ENCODE measurements at places on chromosomes 3 and 15. TPM values are rescaled to one million over a fixed set of nuclear protein-coding genes. Genes with fewer than 3 reads are reported as not detected.
A peak's percentile ranks its signal among the peaks of the same experiment; 100 is the strongest.

DNA sequence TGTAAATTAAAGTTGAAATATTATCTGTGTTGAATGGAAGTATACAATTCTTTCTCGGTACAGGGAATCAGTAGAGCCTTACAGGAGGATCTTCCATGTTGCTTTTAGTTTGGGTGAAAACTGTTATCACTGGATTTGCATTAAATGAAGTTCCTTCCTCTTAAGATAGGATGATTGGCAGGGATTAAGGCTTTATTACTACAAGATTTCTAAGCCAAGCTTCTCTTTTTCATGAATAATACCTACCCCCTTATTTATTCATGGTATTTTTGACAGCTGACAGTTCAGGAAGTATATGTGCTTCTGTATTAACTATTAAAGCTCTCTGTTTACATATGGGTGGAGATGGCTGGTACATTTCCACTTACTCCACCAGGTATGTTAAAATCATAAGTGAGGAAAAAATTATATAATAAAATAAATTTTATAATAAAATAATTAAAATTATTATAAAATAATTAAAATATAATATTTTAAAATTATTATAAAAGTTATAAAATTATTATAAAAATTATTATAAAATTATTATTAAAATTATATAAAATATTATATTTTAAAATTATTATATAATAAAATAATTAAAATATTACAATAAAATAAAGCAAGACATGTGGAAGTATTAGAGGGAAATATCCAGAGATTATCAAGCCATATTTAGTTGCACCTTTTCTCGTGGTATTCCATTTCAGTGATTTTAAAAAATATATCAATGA lies 332.9 kb downstream of the ROBO2 start:
- no peak for DNase-seq

- DNase-seq, result no peak
Measured at GRCh38 chr3:194261581-194262063, 89.5 kb downstream of the CPN2 start.

DNA sequence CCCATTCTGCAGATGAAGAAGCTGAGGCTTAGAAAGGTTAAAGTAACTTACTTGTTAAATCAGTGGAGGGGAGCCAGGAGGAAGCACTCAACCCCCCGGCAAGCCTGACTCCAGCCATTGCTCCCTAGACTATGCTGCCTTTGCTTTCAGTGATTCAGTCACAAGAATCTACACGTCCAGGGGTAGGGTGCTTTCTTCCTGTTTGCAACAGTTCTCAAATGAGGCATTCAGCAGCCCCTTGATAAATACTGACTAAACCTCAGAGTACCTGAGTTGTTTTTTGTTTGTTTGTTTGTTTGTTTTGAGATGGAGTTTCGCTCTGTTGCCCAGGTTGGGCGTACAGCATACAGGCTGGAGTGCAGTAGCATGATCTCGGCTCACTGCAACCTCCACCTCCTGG lies 28.6 kb downstream of the MAGEF1 start:
- no peak for DNase-seq

PRSS50 gene
- total RNA-seq, result not detected

GRCh38 chr15:80699981-80700380 lies 4.9 kb downstream of the ABHD17C start:
- DNase-seq, result no peak

GRCh38 chr3:195450731-195451229 lies 8.0 kb upstream of the ACAP2 start:
- peak; percentile 53 for DNase-seq

- no peak for DNase-seq
Measured at GRCh38 chr3:152305075-152305474, 36.3 kb downstream of the MBNL1 start.

GRCh38 chr3:8629151-8630021 lies 15.2 kb downstream of the SSUH2 start:
- DNase-seq, result peak; percentile 97

GRCh38 chr3:67044295-67044694 lies 46.2 kb downstream of the KBTBD8 start:
- no peak for DNase-seq

LRRC31 gene
- not detected for total RNA-seq

AADAC gene
- 0.08 TPM for total RNA-seq

GRCh38 chr3:156429125-156429524 lies 125.8 kb downstream of the SSR3 start:
- no peak for DNase-seq

LMAN1L gene
- not detected for total RNA-seq

DNA sequence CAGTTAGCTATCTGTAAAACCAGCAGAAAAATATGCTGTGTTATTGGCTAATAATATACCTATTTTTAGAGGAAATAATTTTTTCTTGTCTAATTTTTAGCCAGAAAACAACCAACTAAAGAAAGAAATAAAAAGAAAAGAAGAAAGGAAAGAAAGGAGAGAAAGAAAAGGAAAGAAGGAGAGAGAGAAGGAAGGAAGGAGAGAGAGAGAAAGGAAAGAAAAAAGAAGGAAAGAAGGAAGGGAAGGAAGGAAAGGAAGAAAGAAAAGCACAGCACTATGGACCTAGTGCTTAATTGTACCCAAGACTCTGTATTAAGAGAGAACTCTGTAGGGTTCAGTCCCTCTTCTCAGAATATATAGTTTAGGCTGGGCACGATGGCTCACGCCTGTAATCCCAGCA lies 3.3 kb upstream of the PAQR9 start:
- DNase-seq, result no peak

DNA sequence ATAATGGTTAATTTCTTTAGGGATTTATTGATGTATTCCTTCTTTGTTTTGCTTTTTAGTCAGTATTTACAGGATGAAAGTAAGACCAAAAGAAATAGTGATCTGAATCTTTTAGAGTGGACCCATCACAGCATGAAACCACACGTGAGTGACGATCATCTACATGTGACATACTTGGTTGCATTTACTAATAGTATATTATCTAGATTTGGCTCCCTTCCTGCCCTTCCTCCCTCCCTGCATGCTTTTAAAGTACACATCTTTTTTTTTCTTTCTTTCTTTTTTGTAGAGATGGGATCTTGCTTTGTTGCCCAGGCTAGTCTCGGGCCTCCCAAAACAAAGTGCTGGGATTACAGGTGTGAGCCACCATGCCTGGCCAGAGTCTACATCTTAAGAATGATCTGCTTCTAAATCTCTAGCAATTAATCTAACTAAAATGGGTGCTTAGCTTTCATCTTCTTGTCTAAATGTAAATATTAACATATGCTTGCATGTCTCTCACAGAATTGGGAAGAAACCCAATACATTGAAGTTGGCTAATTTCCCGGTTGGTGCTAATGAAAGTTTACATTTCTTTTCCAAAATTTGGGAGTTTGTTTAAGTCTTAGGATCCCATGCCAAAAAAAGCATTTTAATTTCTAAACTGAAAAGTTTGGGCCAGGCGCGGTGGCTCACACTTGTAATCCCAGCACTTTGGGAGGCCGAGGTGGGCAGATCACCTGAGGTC lies 38.0 kb downstream of the SENP2 start:
- no peak for DNase-seq

DNA sequence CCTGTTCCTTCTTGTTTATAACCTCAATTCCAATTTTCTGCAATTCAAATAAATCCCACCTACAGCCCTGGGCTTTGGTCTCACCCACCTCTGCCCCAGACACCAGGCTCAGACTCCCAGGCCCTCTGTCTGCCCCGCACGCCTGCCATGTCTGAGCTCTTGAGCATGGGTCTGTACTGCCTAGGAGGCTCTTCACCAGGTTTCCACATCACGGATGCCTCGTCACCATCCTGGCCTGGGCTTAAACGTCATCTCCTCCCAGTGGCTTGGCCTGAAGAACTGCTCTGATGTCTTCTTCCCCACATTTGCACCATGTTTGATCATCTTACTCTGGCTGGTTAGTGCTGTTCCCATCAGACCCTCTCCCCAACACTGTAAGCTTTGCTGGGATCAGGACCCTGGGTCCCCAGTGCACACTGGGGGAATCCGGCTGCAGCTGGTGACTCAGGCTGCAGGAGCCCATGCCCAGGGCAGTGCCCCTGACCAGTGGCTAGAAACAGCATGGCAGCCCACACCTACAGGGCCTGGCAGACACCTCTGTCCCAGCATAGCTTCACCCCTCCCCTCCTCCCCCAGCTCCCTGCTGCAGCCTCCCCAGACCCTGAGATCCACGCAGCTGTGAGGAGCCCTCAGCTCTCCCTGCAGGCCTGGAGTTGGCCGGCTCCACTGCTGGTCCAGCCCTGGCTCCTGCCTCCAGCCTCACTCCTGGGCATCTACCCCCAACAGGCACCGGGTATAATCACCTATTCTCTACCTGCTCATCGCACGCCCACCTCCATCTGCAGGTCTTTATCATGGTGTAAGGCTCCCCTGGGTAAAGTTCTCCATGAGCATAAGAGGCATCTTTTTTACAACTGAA lies 162.8 kb upstream of the NSMCE3 start:
- DNase-seq, result no peak

DNA sequence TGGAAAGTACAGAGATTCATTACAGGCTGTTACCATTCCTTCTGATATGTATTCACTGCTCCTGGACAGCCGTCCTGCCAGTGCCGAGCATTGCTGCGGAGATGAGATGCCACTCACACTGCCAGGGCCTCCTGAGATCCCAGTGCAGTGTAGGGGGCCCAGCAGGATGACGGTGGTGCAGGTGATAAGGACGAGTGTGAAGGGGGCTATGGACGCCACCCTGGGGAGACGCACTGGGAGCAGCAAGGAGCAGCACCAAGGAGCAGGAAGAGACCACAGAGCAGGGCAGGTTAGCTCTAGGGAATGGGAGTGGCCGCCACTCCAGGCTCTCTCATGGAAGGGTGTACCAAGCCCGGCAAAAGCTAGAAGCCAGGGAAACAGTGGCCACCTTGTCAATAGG lies 4.0 kb upstream of the KLF15 start:
- DNase-seq, result no peak

C3orf80 gene
- total RNA-seq, result 0.15 TPM

DNA sequence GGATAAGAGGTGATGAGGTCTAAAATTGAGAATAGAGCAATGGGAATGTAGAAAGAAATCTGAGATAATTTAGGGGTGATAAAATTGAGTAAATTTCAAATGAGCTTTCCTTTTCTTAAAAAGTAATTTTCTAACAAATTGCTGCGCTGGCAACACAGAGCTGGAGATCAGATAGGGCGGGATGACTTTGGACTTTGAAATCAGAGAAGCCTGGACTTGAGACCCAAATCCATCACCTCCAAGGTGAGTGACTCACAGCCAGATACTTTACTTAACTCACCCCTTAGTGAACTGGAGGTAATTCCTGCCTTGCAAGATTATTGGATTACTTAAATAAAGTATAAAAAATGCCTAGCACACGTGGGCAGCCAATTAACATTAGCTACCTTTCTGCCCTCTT lies 80.8 kb downstream of the P2RY1 start:
- DNase-seq, result no peak

PRR23B gene
- total RNA-seq, result not detected

DNA sequence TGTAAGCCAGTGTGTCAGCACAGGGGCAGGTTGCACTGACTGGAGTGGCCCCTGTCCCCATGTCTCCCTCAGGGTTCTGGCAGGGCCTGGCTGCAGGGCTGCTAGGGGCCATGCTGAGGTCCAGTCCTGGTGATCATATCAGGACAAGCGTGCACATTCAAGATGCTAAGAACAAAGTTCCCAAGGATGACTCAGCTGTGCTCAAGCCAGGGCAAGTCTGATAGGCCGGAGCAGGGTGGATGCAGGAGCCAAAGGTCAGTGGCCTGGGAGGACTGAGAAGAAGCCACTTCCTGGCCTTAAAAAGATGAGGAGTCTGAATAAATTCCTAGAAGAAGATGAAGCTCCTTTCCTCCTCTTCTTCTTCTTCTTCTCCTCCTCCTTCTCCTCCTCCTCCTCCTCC lies 353.2 kb downstream of the AGBL1 start:
- no peak for DNase-seq

DNA sequence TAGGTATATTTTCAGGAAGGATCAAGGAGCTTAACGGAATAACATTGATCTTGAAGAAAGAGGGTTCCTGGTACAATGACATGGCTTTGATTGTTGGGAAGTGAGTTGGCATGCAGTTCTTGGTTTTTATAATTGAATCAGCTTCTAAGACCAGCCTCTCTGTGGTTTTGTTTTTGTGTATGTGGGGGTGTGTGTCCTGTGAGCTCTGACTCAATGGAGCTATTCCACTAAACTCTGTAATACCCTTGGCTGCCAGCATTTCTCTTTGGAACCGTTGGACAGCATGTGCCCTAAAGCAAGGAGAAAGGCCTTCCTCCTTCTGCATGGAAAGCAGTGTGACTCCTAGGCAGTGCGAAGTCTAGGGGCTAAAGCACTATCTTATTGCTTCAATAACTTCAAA lies 124.8 kb downstream of the EDEM1 start:
- DNase-seq, result no peak

GRCh38 chr3:138033202-138033691 lies 23.3 kb downstream of the CLDN18 start:
- DNase-seq, result no peak

LAMB2 gene
- 40.7 TPM for total RNA-seq

DNA sequence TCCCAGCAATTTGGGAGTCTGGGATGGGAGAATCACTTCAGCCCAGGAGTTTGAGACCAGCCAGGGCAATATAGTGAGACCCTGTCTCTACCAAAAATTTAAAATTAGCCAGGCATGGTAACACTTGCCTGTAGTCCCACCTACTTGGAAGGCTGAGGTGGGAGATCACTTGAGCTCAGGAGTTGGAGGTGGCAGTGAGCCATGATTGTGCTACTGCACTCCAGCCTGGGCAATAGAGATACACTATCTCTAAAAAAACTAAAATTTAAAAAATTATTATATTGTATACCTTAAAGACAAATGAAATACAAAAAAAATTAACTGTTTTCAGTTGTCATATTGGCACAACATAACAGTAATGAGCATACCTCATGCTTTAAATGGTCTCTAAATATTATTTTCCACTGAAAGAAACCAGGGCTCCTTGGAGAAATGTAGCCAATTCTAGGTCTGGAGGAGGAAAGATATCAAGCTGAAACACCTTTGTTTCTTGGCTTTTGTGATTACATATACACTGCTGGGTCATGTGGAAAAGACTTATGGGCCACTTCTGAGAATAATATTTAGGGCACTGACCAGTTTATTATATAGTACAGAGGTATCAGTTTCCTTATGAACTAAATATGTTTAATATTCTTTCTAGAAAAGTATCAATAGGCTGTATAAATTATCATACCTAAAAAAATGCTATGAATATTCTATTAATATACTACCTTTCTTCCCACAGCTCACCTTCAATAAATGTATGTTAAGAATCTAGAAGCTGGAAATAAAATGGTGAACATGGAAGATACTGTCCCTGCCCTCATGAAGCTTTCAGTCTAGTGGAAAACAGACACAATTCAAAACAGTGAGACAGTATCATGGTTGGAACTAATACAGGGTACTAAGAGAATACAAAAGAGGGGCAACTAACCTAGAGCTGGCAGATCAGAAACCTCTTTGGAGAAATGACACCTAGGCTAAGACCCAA lies 119.5 kb downstream of the TMCC1 start:
- DNase-seq, result no peak

MUSTN1 gene
- not detected for total RNA-seq
